GM23248 (cell line): ENCODE measurements at places on chromosomes 4 and X. TPM values are rescaled to one million over a fixed set of nuclear protein-coding genes. Genes with fewer than 3 reads are reported as not detected.

The MAGT1 gene
- polyA plus RNA-seq, result 50.4 and 50.5 TPM in 2 replicates

The FAM47E gene
- not detected in 2 replicates for polyA plus RNA-seq

The SORCS2 gene
- polyA plus RNA-seq, result 0.38 and 0.74 TPM in 2 replicates

The CCNB3 gene
- polyA plus RNA-seq, result 0.04 and 0.29 TPM in 2 replicates

The CT45A2 gene
- polyA plus RNA-seq, result not detected in 2 replicates

The APOOL gene
- 5.8 and 5.9 TPM in 2 replicates for polyA plus RNA-seq

The HTRA3 gene
- 5.2 and 5.7 TPM in 2 replicates for polyA plus RNA-seq
